ENCODE measurements at places on chromosomes 2 and 18.

DNA sequence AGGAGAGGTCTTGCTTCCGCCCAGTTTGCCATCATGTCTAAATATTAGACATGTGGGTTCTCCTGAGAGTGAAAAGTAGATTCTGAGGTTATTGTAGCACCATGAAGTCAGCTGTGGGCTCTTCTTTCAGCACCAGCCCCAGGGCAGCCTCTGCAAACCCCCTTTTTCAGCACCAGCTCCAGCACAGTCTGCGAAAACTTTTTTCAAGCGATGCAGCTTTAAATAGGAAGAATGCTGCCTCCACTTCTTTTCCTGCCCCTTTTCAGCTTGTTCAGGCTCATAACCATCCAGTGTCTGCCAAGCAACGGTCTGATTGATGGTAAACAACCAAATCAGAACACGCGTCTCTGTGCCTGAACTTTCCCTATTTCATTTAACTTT, at the start of gene COL5A2:
Gene COL5A2, minus strand, starts transcription at position 192 of the 381 bp plus-strand sequence. Its CDS starts 157 bp downstream, at position 35.
- DNase-seq: peak; percentile 95

DNA sequence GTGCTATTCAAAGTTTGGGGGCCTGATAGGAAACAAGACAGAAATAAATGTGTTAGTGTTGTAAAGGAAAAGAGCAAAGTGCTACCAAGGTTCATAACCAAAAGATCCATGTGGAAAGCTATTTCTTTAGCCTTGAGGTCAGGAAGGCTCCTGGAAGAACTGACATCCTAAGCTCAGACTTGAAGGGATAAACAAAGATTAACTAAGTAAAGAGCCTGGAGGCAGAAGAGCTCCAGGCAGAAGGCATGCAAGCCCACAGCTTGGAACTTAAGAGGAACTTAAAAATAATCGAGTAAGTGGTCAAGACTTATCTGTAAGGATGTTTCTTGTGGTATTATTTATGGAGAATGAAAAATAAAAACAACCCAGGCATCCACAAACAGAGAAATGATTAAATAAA, 245.0 kb upstream of the MGAT5 start:
- DNase-seq: no peak

GRCh38 chr18:13131283-13131682, 87.3 kb upstream of the LDLRAD4 start:
- DNase-seq: no peak

DNA sequence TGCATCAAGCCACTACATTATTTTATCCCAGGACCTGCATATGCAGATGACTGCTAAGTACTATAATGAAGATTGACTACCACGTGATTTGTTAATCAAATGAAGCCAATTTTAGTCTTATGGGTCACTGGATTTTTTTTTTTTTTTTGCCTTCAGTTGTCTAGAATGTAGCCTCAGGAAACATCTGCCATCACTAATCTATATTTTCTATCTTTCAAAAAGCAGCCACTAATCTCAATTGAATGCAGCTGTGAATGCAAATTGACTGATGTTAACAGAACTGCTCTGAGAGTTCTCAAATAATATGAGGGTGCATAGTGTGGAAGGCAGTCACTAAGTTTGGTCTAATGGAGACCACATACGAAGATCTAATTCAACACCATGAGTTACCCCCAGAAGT, 106.3 kb downstream of the ABCA12 start:
- no peak for DNase-seq
